ENCODE measurements at places on chromosomes 4 and X.

- no peak for DNase-seq
These were observed 375 bp downstream of the FGFR3 start for GRCh38 chr4:1793496-1793840.

DNA sequence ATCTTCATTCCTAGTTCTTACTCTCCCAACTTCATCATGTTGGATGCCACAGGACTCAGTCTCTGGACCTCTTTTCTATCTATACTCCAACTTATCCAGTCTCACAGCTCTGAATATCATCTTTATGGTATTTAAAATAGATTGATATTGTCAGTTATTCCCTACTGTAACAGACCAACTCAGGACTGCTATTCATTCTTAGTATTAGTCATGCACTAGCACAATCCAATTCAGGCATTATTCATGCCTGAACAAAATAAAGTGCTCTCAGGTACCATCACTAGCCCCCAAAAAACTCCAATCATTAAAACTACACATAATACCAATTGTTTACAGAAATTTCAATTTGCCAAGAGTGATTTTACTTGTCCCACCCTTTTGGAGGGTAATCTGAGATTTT, 37.7 kb downstream of the FRYL start:
- DNase-seq, result no peak

DNA sequence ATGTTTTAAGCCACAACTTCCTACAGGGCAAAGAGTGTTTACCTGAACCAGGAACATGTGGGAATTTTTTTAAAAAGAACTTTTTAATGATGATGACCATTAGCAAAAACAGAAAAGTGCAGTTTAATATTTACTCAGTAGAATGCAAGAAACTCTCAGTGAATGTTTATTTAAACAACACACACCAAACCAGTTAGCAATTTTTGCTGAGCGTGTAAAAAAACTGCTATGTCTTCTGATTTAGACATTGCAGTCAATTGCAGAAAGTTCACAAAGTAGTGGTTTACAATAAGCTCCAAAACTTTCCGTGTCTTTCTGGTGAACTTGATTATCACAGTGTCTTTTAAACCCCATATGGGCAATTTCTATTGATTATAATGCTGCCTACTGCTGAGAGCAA, 273.7 kb upstream of the DIAPH2 start:
- DNase-seq, result no peak

DNA sequence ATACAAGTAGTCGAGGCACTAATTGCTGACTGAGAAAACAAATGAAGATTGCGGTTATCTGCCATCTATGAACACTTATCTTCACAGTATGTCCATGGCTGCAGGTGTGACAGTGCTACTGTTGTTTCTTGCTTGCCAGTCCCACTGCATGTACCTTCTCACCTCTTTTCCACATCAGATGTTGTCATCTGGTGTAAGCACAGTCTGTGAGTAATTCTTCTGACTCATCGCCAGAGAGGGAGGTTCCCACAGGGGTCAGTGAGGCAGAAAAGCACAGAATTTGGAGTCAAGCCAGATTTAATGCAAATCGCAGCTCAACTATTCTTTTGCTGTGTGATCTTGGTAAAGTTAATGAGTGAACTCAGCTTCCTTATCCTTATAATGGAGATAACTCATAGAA, 144.4 kb downstream of the GLRA2 start:
- no peak for DNase-seq

GRCh38 chr4:84493092-84493850, 5.8 kb downstream of the NKX6-1 start:
- DNase-seq, result no peak

DNA sequence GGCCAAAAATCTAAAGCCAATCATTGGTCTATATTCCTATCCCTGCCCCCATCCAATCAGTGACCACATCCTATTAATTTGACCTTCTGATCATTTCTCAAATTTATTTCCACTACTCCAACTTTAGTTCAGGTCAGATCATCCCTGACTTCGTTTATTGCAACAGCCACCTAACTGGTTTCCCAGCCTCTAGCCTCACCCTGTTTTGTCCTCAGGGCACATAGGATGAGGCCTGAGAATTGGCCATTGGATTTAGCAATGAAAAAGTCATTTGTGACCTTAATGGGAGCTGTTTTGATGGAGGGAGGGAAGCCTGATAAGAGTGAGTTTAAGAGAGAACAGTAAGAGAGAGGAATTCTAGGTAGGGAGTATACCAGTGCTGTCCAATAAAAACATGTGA, 155.0 kb downstream of the AMMECR1 start:
- DNase-seq, result no peak

DNA sequence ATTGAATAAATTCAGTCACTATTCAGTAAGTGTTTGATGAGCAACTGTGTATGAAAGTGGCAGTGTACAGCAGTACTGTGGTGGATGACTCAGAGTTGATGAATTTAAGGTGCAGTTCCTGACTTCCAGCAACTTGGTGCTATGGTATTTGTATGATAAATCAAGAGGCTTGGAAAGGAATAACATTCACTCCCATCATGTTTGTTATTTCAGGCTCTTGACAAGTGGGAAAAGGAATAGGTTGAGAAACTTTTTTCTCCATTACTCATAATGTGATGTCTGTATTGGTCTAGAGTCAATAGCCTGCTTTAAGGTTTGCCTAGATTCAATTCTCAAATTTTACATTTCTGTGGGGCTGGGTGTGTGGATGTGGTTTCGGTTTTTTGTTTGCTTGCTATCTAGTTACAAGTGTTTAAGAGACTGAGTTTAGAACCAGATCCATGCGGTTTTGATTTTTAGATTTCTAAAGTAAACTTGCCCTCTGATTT, 35.1 kb upstream of the CYP2U1 start:
- no peak for DNase-seq

DNA sequence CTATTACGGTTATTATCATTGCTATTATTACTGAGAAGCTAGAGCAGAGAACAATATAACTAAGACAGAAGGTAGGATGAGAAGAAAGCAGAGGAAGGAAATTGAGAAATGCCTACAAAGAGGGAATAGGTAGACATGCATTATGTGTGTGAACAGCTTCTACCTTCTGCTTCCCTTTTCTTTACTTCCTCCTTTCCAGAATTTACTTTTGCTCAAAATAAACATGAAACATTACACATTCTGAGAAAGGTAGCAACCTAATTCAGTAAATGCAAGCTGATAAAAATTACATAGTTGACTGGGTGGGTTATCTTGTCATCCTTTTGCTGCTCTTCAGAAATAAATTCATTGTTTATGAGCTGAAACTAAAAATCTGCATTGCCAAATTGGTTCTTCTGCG, 54.6 kb downstream of the AMOT start:
- DNase-seq, result no peak

GRCh38 chrX:31147175-31147574, 75.3 kb upstream of the FTHL17 start:
- no peak for DNase-seq

- no peak for DNase-seq
These were observed 38.0 kb upstream of the FAM9C start for GRCh38 chrX:13082206-13083065.

GRCh38 chrX:153876112-153876491, 9.9 kb downstream of the L1CAM start:
- DNase-seq, result no peak

DNA sequence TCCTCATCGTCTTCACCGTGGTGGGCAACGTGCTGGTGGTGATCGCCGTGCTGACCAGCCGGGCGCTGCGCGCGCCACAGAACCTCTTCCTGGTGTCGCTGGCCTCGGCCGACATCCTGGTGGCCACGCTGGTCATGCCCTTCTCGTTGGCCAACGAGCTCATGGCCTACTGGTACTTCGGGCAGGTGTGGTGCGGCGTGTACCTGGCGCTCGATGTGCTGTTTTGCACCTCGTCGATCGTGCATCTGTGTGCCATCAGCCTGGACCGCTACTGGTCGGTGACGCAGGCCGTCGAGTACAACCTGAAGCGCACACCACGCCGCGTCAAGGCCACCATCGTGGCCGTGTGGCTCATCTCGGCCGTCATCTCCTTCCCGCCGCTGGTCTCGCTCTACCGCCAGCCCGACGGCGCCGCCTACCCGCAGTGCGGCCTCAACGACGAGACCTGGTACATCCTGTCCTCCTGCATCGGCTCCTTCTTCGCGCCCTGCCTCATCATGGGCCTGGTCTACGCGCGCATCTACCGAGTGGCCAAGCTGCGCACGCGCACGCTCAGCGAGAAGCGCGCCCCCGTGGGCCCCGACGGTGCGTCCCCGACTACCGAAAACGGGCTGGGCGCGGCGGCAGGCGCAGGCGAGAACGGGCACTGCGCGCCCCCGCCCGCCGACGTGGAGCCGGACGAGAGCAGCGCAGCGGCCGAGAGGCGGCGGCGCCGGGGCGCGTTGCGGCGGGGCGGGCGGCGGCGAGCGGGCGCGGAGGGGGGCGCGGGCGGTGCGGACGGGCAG, 792 bp downstream of the ADRA2C start:
- DNase-seq, result no peak

GRCh38 chrX:44667771-44668170, 125.1 kb upstream of the FUNDC1 start:
- DNase-seq, result no peak

DNA sequence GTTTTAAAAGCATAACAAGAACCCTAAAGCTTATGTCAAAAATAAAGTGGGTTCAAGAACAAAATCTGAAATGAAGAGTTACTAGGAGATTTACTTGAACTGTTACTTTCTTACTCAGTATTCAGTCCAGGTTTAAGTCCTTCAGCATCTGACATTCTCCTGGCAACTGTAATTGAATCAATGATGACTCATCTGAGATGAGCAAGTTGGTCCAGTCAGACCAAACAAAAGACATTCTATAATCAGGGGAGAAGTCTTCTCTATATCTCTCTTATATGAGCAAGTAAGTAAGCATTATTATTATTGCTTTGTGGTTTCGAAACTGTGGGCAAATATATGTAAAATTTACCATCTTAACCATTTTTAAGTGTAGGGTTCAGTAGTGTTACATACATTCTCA, 34.6 kb downstream of the MAP9 start:
- DNase-seq, result no peak

- no peak for DNase-seq
These were observed 167.1 kb downstream of the NHS start for GRCh38 chrX:17542123-17542522.

GRCh38 chrX:131477498-131477897, 66.4 kb upstream of the OR13H1 start:
- DNase-seq, result no peak

- DNase-seq, result no peak
These were observed 36.1 kb upstream of the GEMIN8 start for GRCh38 chrX:14065800-14066199.

DNA sequence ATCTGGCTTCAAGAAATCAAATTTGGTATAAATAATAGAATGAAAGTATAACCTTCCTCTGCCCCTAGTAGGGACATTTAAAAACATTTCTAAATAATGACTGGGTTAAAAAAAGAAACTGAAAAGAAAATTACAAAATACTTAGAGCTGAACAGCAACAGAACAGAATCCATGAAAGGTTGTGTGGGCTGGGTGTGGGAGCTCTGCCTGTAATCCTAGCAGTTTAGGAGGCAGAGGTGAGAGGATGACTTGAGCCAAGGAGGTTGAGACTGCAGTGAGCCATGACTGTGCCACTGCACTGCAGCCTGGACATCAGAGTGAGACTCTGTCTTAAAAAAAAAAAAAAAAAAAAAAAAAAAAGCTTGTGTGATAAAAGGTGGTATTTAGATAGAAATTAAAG, 12.3 kb upstream of the ZFX start:
- no peak for DNase-seq

DNA sequence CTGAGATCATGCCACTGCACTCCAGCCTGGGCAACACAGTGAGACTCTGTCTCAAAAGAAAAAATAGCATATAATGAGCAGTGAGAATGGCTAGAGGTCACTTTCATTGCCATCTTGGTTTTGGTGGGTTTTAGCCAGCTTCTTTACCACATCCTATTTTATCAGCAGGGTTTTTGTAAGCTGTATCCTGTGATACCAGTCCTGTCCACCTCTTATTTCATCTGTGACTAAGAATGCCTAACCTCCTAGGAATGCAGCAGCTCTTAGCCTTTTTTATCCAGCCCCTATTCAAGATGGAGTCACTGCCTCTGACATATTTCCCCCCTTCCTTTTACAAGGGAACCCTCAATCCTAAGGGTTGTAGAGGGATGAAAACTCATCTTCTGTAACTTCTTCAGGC, 26.1 kb upstream of the IGFBP7 start:
- no peak for DNase-seq

GRCh38 chrX:1576201-1576992, 15.0 kb upstream of the AKAP17A start:
- no peak for DNase-seq

- no peak for DNase-seq
These were observed 27.7 kb downstream of the PJA1 start for GRCh38 chrX:69137371-69138117.

GRCh38 chr4:67576538-67576937, 18.0 kb downstream of the STAP1 start:
- DNase-seq, result no peak

GRCh38 chr4:54359919-54360650, 131.0 kb downstream of the PDGFRA start:
- no peak for DNase-seq

GRCh38 chrX:68721991-68722860, 74.8 kb downstream of the STARD8 start:
- DNase-seq, result no peak

DNA sequence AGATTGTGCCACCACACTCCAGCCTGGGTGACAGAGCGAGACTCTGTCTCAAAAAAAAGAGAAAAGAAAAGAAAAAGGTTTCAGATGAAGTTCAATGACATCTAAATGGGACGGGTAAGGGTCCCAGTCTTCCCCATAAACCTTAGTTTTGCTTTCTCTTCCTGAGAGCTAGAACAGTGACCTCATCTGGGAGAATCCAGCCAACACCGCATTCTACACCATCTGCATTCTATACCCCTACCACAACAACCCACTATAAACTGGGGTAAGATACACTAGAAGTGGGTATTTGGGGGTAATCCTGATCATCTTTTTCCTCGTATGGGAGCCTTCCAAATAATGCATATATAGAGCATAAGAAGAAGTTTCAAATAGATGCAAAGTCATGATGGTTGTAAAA, 18.2 kb downstream of the SLC25A43 start:
- DNase-seq, result no peak

- no peak for DNase-seq
These were observed 2343.1 kb downstream of the PCDH7 start for GRCh38 chr4:33063241-33063640.

GRCh38 chr4:150402871-150403272, 179.1 kb upstream of the MAB21L2 start:
- no peak for DNase-seq

DNA sequence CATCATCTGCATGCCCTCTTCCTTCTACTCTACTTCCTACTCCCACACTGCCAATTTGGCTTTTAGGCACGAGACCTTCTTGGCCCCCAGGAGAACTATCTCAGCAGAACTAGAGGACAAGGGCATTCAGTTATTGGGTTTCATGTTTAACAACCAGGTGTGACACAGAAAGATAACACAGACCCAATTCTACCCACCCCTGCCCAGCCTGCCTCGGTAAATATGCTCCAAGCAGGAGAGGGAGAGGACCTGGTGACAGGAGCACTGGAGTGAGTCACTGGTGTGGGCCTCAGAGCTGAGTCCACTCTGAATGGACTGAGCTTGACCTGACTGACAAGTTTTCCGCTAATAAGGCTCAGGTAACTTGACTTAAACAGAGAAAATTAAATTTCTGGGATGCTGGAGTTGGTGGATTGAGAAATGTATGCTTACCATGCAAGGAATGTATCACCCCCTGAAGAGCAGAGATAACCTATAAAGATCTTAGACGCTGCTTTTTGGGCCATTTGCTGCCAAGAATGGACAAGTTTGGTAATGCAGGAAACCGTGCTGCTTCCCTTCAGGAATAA, 52.5 kb downstream of the CASP3 start:
- DNase-seq, result no peak

Data from stimulated activated CD4-positive, alpha-beta T cell treated with anti-CD3 and anti-CD28 coated beads, Interleukin-1b, Interleukin-23, amount 100 ng/mL, for 1 hour (primary cell).